ENCODE measurements at places on chromosomes 13 and 19. TPM values are rescaled to one million over a fixed set of nuclear protein-coding genes. Genes with fewer than 3 reads are reported as not detected.

DNA sequence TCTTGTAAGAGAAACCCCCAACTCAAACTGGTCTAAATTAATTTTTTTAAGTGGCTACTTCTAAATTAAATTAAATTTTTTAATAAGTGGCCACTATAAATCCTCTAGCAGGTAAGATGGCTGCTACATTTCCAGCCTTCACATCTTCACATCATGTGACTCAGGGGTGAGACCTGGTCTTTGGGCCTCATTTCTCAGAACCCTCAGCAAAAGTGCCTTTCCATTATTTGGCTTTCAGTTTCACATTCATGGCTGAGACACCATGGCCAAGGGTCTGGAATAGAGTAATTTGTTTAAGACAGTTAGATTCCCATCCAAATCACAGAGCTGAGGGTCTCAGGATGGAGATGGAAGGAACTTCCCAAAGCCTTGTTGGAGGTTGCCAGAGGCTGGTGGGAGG is 47.5 kb downstream of the DCT start:
- no peaks in the 10 kb centered on the region for H3K4me1 ChIP-seq
- no peaks in the 10 kb centered on the region for H3K36me3 ChIP-seq
- no peaks in the 10 kb centered on the region for H3K27me3 ChIP-seq
- no peak for DNase-seq

The NMRK2 gene
- total RNA-seq = not detected

DNA sequence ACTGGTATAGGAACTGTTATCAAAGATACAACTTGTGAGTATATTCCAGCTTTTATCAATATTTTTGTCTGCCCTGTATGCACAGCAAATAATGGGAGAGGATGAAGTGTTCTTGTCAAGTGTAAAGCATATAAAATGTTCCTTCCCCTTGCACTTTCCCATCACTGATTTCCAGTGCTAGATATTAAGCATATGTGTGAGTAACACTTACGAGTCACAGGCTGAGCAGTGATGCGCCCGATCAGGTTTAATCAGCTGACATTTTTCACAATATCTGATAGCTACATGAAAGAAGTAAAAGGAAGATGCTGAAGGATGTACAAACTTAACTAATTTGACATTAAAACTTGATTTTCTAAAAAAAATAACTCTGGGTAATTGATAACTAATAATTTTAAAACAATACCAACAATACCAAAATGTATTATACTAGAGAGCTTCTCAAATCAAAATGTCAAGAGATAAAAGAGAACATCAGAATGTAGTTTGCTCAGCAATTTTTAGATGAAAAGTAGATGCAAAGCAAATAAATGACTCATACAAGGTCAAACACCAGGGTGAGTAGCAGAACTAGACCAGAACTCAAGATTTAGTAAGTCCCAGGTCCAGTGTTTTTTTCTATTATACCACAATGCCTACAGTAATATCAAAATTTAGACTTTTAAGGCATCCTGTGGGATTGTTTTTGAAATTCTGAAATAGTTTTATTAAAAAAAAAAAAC is 56.4 kb downstream of the ZDHHC20 start:
- H3K36me3 ChIP-seq = peaks cover 4% of the 10 kb centered on the region
- no peak overlapping the region for H3K27ac ChIP-seq
- no peak for DNase-seq
- H3K4me3 ChIP-seq = no peak overlapping the region

- DNase-seq = no peak
- no peak overlapping the region for H3K4me3 ChIP-seq
- H3K27ac ChIP-seq = no peak overlapping the region
- H3K36me3 ChIP-seq = no peaks in the 10 kb centered on the region
- H3K27me3 ChIP-seq = no peaks in the 10 kb centered on the region
- H3K4me1 ChIP-seq = peaks cover 6% of the 10 kb centered on the region
Measured at GRCh38 chr19:50514346-50515167, 844 bp upstream of the ASPDH start.

- no peaks in the 10 kb centered on the region for H3K36me3 ChIP-seq
- no peak for DNase-seq
- no peaks in the 10 kb centered on the region for H3K27me3 ChIP-seq
- peaks cover 5% of the 10 kb centered on the region for H3K4me1 ChIP-seq
Measured at GRCh38 chr19:45437328-45437727, 13.6 kb upstream of the ERCC1 start.

The ODAD3 gene
- total RNA-seq = 0.96 TPM

The NOVA2 gene
- 1.5 TPM for total RNA-seq

DNA sequence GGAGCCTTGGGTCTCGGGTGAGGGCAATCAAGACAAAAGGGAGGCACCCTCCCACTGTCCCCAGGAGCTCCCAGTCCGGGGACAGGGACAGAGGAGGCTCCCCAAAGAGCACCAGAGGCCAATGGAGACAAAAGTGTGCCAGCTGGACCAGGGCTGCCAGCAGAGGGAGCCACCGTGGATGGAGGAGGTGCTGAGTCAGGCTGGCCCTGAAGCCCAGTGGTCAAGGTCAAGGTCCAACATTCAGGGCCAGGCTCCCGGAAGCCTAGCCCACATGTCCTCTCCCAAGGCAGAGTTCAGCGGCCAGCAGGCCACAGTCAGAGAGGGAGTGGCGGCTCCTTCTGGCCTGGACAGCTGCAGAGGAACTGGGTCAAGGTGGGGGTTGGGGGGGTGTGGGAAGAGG is 8.4 kb downstream of the COL5A3 start:
- no peak overlapping the region for H3K4me3 ChIP-seq
- no peaks in the 10 kb centered on the region for H3K36me3 ChIP-seq
- no peak overlapping the region for H3K27ac ChIP-seq
- no peak for DNase-seq
- no peaks in the 10 kb centered on the region for H3K4me1 ChIP-seq

The ZNF43 gene
- 26.8 TPM for total RNA-seq

The ZNF865 gene
- total RNA-seq = 5.5 TPM
